EL (cell line): ENCODE measurements at places on chromosomes 11 and 22.

- no peak for DNase-seq
Measured at GRCh38 chr11:111788464-111788863, 22.3 kb upstream of the PPP2R1B start.

DNA sequence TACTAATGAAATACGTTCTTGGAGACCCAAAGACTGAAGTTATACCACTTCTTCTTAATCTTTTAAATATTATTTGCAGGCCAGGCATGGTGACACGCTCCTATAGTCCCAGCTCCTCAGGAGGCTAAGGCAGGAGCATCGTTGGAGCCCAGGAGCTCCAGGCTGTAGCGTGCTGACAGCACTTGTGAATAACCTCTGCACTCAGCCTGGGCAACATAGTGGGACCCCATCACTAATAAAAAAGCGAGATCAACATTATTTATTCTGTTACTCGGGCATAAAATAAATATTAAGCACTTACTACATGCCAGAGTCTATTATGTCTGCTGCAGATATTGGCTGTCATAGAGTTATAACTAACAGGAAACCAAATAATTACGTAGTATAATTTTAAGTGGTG, 720 bp upstream of the MED17 start:
- DNase-seq, result no peak

DNA sequence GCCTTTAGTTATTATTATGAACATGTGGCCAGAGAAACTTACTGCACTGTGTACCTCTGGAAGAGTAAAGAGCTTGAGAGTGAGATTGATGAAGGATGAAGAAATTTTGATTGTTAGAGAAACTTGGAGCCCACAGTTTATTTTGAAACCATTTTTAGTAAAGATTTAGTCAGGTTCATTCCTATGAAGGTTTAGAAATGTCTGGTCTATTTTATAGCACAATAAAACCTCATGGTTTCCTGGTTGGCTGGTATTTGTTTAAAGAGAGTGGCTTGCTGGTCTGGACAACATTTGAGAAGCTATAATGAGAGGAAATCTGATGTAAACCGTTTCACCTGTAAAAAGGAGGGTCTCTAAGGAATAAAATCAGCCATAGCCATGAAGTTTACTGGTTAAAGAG, 8.8 kb upstream of the PDE3B start:
- no peak for DNase-seq

DNA sequence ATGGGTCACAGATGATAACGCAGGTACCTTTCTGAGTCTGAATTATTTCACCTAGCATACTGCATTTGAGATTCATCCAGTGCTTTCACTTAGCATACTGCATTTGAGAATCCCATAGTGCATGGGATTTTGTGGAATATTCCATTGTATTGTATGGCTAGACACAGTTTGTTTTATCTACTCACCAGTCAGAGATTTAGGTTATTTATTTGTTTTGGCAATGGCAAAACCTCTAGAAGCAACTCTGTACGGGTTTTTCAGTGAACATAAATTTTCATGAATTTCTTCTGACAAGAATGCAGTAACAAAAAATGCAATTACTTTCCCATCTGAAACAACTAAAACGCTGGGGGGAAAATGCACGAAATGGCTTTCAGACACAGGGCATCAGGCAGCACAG, 24.3 kb downstream of the SCN4B start:
- no peak for DNase-seq

DNA sequence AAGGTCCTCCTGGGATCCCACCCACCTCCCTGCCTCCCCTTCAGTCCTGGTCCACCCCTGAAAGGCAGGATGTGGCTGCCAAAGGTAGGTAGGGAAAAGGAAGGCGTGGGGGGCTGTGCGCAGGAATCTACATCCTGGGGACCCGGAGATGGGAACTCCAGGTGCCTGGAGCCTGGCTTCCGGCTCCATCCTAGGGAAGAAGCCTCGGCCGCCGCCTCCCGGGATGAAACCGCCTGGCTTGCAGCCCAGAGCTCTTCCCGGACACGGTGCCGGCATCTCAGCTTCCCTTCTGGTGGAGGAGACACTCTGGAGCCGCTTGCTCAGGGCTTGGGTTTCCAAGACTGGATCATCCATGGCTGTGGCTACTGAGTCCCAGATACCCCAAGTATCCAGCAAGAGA, 33.3 kb upstream of the PDGFB start:
- peak; percentile 77 for DNase-seq

DNA sequence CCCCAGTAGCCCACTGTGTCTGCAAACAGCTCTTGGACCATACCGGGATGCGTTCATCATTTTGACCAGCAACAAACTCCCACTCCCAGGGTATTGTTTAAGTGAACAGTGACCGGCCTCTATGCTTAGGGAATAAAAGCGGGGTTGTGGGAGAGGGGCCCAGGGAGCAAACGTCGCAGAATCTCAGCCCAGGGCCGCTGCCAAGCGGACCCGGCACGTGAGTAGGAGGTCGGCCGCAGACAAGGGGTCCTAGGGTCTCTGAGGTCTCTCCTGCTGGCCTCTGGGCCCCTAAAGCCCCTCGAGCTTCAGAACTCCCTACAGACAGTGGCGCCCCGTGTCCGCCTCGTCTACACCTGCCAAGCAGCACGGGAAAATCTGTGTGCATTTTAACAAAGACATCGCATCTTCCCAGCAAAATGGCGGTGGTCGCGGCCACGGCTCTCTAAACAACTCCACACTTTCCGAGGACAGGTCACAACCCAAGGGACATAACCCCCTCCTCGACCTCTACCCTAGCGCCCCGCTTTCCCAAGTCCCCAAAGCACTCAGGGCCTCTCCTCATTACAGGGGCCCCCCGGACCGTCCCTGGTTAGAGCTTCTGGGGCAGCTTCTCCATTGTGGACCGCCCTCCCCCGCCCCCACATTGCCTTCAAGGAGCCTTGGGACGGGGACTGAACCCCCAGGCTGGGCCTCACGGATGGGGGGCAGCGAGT, 3.9 kb upstream of the GCAT start:
- DNase-seq, result no peak

- DNase-seq, result no peak
Measured at GRCh38 chr11:10428453-10428852, 26.6 kb upstream of the AMPD3 start.

DNA sequence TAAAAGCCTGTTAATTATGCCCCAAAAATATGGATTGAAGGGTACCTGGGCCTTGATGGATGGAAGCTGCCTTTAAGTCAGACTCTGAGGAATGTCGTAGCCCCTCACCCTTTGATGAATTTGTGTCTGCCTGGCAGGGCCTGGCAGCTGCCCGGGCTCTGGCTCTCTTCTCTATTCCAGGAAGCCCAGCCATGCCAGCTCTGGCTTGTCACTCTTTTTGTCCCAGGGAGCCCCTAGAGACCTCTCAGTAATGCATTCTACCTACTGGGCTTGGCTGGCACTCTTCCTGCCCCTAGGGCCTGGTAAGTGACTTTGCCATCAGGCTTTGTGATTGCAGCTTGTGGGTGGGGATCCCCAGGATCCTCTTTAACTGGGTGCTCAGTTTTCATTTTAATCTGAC, 103.8 kb downstream of the GRIK4 start:
- no peak for DNase-seq
